ENCODE measurements at places on chromosomes 12 and 14.

GRCh38 chr12:106300761-106301160 lies 1.8 kb upstream of the TCP11L2 start:
- no peak for DNase-seq

- no peak for DNase-seq
Observed at GRCh38 chr12:11891754-11892386, 178.9 kb upstream of the BCL2L14 start.

DNA sequence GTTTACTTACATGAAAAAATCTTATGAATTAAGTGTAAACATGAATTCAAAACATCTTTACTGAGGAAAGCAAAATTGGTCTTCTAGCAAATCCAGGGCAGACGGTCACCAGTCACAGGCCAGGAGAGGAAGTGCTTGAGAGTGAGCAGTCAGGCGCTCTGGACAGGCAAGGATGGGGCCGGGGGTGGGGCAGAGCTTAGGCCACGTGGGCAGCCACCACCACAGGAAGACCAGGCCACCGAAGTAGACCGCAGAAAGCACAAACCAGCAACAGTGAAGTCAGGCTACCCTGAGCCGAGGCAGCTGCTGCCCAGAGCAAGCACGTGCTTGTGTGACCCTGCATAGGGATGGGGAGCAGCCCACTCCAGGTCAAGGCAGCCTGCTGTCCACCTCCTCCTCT lies 33.5 kb downstream of the SLC6A12 start:
- no peak for DNase-seq

GRCh38 chr14:64745511-64746091 lies 41.4 kb downstream of the PLEKHG3 start:
- DNase-seq = no peak

DNA sequence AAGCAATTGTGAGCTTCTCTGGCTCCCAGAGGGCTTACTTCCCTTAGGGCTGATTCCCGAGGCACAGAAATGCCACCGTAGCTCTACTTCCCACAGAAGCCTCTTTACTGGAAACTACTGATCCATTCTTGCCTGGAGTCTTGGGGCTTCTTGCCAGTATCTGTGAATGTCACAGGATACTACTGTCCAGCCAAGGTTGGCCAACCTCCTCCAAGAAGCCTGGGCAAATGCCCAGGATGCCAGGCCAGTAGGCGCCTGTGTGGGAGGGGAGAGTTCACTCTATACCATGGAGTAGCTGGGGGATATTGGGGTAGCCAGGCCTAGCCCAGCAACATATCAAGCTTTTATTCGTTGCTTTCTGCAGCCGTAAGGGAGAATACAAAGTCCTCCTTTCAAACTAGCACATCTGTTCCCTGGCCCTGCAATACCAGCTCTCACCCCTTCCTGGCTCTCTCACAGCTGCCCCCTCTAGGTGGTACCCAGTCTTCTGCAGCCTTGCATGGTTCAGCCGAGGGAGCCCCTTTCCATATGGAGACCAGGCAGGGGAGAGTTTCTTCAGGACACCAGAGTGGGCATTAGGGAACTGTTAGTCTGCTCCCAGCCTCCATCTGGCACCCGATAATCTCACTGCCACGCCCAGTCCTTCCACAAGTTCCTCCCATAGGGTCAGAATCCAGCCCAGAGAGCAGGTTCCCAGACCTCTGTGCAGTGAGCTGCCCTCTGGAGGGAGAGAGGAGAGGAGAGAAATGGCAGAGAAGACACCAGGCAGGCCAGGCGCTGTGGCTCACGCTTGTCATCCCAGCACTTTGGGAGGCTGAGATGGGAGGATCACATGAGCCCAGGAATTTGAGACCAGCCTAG lies 24.3 kb upstream of the PLEK2 start:
- DNase-seq = no peak
